SW 1271 (cell line): ENCODE measurements at places on chromosomes 1 and 21.

DNA sequence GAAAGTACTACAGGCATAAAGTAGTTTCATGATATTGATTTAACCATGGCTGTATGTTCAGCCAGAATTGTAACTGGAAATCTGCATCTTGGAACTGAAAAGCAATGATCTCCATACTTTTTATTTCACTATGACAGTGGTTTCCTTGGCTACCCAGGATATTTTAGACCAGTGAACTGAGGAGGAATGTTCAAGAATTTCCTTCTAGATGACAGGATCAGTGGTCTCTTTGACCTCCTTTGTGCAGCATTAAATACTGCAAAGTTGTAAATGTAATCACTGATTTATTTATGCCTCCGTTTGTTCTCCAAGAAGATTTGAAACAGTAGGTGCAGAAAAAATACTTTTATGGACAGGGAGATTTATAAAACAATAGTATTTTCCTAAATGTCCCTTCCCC lies 39.5 kb downstream of the VPS13D start:
- no peak for DNase-seq

GRCh38 chr1:94683886-94684285 lies 136.3 kb upstream of the SLC44A3 start:
- no peak for DNase-seq

DNA sequence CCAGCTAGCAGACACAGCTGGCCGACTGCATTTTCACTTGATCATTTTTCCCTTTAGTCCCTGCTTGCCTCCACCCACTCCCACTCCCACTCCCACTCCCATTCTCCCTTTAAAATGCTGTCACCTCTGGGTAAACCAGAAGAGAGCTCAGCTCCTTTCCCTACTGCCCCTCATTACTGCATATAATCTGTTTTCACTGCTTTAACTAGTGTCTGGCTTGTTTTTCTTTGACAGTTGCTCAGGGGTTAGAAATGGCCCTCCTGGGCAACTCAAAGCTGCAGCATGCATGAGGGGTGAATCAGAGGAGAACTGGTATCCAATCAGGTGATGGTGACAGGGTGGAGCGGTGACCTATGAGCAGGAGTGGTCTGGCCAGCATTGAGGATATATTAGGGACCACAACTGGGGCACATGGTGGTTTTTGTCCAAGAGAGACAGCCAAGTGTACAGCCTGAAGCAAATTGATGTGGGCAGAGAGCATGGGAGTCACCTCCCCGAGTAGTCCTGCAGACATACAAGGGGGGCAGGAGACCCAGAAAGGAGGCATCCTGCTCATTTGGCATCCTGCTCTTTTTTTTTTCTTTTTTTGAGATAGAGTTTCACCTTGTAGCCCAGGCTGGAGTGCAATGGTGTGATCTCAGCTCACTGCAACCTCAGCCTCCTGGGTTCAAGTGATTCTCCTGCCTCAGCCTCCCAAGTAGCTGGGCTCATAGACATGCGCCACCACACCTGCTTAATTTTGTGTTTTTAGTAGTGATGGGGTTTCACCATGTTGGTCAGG lies 42.6 kb upstream of the SRSF10 start:
- no peak for DNase-seq

DNA sequence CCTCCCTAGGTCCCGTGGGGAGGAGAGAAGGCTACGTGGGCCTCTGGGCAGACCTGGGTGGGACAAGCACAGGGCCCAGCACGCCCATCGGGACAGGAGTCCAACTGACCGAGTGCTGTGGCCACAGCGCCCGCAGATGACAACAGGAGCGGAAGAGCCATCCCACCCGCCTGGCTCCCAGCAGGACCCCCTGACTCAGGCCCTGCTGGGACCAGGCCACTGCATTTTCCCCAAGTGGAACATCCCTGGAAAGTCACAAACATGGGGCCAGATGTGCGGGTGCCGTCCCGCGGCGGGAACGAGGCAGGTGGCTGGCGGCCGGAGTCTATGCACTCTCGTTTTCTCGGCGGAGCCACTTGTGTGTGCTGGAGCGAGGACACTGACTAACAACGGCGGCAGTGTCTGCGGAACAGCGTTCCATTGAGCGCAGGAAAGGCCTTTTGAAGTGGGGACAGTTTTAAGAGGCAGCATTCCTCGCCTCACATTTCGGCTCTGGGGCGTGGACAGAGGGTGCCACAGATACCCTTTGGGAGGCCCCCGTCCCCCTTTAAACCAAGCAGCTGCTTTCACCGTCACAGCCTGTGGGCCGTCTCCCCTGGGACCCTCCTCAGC lies 93.7 kb upstream of the ARHGEF16 start:
- no peak for DNase-seq

DNA sequence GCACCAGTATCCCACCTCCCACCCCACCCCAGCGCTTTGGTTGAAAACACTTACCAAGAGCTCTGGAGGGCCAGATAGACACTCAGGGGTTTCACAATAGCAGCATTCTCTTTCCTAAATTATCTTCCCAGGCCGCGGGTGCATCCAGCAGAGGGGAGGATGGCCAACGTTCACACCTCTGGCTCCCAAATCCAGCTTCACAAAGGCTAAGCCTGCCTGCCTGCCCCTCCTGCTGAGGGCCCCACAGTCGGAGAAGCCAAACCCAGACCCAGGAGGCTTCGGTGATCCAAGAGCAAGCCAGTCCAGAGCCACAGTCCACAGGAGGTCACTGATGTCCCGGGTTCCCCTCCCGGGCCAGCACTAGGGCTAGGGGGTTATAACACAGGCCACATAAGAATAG lies 231.9 kb downstream of the TRABD2B start:
- DNase-seq: no peak

DNA sequence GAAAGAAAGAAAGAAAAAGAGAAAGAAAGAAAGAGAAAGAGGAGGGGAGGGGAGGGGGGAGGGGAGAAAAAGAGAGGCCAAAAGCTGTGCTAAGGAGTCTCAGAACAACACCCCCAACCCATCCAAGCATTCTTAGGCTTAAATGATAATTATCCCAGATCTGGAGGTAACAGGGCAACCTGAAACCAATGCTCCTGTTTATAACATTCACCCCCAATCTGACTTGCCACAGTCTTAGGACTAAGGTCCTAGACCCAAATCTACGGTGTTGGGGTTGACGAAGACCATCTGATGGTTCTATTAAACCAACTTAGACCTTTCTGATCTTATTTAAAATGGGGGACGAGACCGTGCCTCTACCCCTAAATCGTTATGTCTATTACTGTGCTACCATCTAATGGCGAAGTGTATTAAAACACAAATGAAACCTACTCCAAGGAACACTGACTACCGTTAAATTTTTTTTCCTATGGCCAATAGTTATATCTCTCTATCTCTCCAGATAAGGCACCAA lies 119.3 kb upstream of the CDC42BPA start:
- no peak for DNase-seq

GRCh38 chr21:44920694-44921604 lies at the start of gene ITGB2:
Gene ITGB2, minus strand, starts transcription at chr21:44920899. Its CDS starts 10,117 bp downstream, at chr21:44910782.
- DNase-seq: no peak

DNA sequence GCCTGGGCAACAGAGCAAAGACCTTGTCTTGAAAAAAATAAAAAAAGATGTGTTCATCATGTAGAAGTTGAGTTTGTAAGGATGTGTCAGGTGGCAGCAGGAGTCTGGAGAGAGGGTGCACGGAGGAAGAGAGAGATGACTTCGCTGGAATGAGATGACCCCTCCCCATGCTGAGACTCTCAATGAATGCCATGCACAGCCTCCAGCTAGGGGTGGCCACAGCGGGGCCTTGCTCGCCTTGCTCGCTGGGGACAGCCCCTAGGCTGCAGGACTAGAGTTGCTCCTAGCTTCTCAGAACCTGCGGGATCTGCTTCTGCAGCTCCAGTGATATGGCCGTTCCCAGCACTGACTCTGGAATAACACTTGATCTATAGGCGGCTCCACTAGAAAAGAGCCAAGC lies 6.6 kb upstream of the C2CD2 start:
- no peak for DNase-seq

- DNase-seq: no peak
These were observed 2.7 kb upstream of the YBX1 start for GRCh38 chr1:42679364-42679983.

DNA sequence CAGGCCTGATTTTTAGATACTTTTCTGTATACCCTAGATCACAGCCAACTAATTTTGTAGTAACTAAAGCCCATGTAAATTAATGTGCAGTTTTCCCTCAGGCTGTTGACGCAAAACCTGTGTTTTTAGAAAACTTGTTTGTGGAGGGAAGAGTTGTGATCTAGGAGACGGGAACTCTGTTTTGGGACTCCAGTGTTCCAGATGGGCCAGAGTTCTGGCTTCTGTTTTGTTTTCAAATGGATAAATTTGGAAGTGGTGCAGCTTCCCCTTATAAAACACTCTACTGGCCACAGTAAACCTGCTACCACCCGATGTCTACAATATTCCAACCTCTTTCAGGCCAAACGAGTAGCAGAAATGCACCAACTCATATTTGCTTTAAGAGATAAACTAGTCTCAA lies 13.6 kb upstream of the GPR88 start:
- DNase-seq: no peak

- DNase-seq: no peak
These were observed 36.9 kb upstream of the PSMG1 start for GRCh38 chr21:39220150-39220549.

GRCh38 chr1:33724348-33724747 lies 139.5 kb upstream of the HMGB4 start:
- no peak for DNase-seq

DNA sequence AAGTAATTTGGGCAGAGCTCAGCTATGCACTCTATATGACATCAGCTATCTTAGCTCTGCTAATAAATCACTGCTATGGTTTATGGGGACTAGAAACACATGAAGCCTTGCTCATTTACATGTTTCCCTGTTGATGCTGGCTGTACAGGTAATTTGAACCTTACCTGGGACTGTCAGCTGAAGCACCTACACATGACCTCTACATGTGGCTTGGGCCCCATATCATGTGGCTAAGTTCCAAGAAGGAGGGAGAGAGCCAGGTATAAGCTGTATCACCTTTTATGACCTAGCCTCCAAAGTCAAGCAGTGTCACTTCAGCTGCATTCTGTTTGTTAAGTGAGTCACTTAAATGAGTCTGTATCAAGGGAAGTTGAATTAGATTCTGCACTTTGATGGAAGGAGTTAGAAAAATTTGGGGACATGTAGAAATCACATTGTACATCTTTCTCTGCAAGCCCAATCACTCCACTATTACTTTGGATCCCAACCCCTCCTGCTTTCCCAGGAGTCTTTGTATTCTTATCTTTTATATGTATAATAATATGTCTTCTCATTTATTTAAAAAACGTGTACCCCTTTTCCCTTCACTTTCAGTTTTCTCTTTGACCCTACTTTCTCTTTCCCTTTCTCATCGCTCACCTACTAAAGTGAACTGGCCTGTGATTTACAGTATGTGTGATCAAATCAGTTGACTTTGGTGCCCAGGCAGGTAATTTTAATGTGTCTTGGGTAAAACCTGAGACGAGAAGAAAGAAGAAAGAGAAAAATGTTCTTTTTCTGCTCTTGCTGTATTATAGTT lies 53.4 kb upstream of the PRKACB start:
- no peak for DNase-seq

GRCh38 chr21:43321611-43322010 lies 105.3 kb downstream of the SIK1 start:
- DNase-seq: no peak
